Umbilical cord (tissue), 2 donors: ENCODE measurements at places on chromosomes 16 and 17.

GRCh38 chr17:30237296-30238002 is 2.0 kb upstream of the SLC6A4 start:
- no peak for DNase-seq

GRCh38 chr17:79802736-79803420 is 6.0 kb upstream of the CBX8 start:
- no peak for DNase-seq

DNA sequence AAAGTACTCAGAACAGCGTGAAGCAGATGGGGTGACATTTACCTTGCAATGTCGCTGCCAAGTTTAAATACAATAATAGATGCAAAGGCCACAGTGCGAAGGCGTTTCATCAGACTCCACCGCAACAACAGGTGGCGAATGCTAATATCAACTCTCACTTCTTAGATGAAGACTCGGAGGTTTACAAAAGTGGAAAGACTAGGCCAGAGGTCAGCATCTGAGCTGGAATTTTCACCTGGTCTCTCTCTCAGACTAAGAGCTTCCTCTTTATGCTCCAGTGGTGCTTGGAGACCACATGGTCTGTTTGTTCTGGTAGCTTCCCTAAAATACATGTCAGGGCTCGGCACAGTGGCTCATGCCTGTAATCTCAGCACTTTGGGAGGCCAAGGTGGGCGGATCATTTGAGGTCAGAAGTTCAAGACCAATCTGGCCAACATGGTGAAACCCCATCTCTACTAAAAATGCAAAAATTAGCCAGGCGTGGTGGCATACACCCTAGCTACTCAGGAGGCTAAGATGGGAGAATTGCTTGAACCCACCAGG is 169.1 kb downstream of the XYLT1 start:
- no peak for DNase-seq

DNA sequence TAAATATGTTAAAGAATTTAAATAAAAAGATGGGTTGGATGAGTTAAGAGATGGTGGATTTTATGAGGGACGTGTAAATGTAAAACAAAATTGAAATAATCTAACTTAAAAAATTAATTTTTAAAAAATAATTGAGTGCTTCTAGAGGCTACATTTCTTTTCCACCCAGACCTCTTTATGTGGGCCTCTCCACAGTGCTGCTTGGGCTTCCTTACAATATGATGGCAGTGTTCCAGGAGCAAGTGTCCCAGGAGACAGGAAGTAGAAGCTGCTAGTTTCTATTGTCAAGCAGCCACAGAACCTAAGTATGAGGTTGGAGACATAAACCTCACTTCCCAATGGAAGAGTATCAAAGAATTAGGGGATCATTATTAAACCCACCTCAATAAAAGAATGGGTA is 205.7 kb upstream of the CPHXL start:
- no peak for DNase-seq

DNA sequence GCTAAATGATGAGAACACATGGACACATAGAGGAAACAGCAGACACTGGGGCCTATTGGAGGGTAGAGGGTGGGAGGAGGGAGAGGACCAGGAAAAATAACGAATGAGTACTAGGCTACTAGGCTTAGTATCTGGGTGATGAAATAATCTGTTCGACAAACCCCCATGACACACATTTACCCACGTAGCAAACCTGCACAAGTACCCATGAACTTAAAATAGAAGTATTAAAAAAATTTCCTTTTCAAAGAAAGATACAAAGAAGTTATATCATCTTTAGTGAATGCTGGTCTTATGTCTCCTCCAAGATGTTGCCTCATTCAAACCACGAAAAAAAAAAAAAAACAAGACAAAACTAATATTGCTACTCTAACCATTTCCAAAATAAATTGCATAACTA is 31.7 kb downstream of the MBTD1 start:
- no peak for DNase-seq
